ENCODE measurements at places on chromosomes 2 and 18. TPM values are rescaled to one million over a fixed set of nuclear protein-coding genes. Genes with fewer than 3 reads are reported as not detected.

Gene PFN4
- 1.0 TPM for total RNA-seq

Gene ZSWIM2
- not detected for total RNA-seq

Gene LYG1
- total RNA-seq = 0.57 TPM

Gene ITPRIPL1
- 0.83 TPM for total RNA-seq

Gene ACVR1C
- 0.59 TPM for total RNA-seq

Gene FAHD2B
- 19.3 TPM for total RNA-seq

Gene ZBTB7C
- total RNA-seq = 8.0 TPM

Gene DNAJC5G
- total RNA-seq = 1.6 TPM

Gene NRP2
- total RNA-seq = 11.7 TPM

Gene TGFA
- total RNA-seq = 0.73 TPM

Gene RGPD4
- 0.19 TPM for total RNA-seq

Gene DTNA
- 208 TPM for total RNA-seq

Gene TXNDC2
- not detected for total RNA-seq

Gene ABCG8
- not detected for total RNA-seq

Gene HOXD1
- 0.59 TPM for total RNA-seq

Gene TCF4
- 69.9 TPM for total RNA-seq

Gene ATP5F1A
- total RNA-seq = 1,569 TPM

Gene VIT
- total RNA-seq = 2.6 TPM

Gene CTLA4
- not detected for total RNA-seq

Gene DNAH6
- 0.22 TPM for total RNA-seq

Gene COBLL1
- total RNA-seq = 15.0 TPM

Gene PARD6G
- 1.3 TPM for total RNA-seq

Gene NT5C1B
- not detected for total RNA-seq

Gene GLI2
- 1.8 TPM for total RNA-seq

Gene TLX2
- total RNA-seq = not detected

Gene RTP5
- 0.08 TPM for total RNA-seq

Gene TUBA3E
- 1.2 TPM for total RNA-seq

Gene HAAO
- 2.5 TPM for total RNA-seq

Gene TSPYL6
- 0.11 TPM for total RNA-seq

Gene SERPINB4
- not detected for total RNA-seq

Gene KLHL30
- total RNA-seq = 14.3 TPM

Gene PAX8
- 0.35 TPM for total RNA-seq

Gene PRSS56
- total RNA-seq = not detected

Gene FHL2
- total RNA-seq = 467 TPM
